ENCODE measurements at places on chromosomes 13 and 19. TPM values are rescaled to one million over a fixed set of nuclear protein-coding genes. Genes with fewer than 3 reads are reported as not detected.

TGFBR3L gene
- 26.7 TPM for total RNA-seq

ANGPTL8 gene
- 1.3 TPM for total RNA-seq

ZNF574 gene
- total RNA-seq, result 13.6 TPM

ALOX5AP gene
- total RNA-seq, result 41.4 TPM

- H3K27me3 ChIP-seq, result no peaks in the 10 kb centered on the region
- no peaks in the 10 kb centered on the region for H3K4me1 ChIP-seq
- no peak overlapping the region for H3K27ac ChIP-seq
- DNase-seq, result no peak
- H3K36me3 ChIP-seq, result no peaks in the 10 kb centered on the region
Observed at GRCh38 chr19:28494461-28494860, 718.5 kb downstream of the UQCRFS1 start.

GRCh38 chr19:45471931-45472562, 4.3 kb downstream of the FOSB start:
- H3K36me3 ChIP-seq, result no peaks in the 10 kb centered on the region
- DNase-seq, result no peak
- no peaks in the 10 kb centered on the region for H3K27me3 ChIP-seq
- H3K4me1 ChIP-seq, result no peaks in the 10 kb centered on the region
- H3K4me3 ChIP-seq, result peak overlapping the region; percentile 25
- no peak overlapping the region for H3K27ac ChIP-seq

- no peaks in the 10 kb centered on the region for H3K36me3 ChIP-seq
- H3K27ac ChIP-seq, result peak overlapping the region; percentile 39
- H3K27me3 ChIP-seq, result no peaks in the 10 kb centered on the region
- DNase-seq, result no peak
Observed at GRCh38 chr19:1211494-1212234, 6.1 kb downstream of the STK11 start.

GRCh38 chr19:48660852-48661710, 11.7 kb downstream of the NTN5 start:
- H3K4me1 ChIP-seq, result no peaks in the 10 kb centered on the region
- H3K4me3 ChIP-seq, result no peak overlapping the region
- H3K27me3 ChIP-seq, result no peaks in the 10 kb centered on the region
- peak overlapping the region; percentile 46 for H3K27ac ChIP-seq
- no peaks in the 10 kb centered on the region for H3K36me3 ChIP-seq
- DNase-seq, result peak; percentile 93

GRCh38 chr13:98992355-98992754, 14.5 kb upstream of the DOCK9 start:
- no peak for DNase-seq
- H3K4me1 ChIP-seq, result peaks cover 9% of the 10 kb centered on the region
- no peaks in the 10 kb centered on the region for H3K27me3 ChIP-seq
- no peak overlapping the region for H3K27ac ChIP-seq
- H3K4me3 ChIP-seq, result no peak overlapping the region

All from right atrium auricular region (tissue), 2 donors.